ENCODE measurements at places on chromosomes 7 and 10.

GRCh38 chr10:77458986-77459590 is 178.5 kb downstream of the KCNMA1 start:
- no peak for DNase-seq

GRCh38 chr7:147904219-147904576 is 686.4 kb upstream of the C7orf33 start:
- no peak for DNase-seq

DNA sequence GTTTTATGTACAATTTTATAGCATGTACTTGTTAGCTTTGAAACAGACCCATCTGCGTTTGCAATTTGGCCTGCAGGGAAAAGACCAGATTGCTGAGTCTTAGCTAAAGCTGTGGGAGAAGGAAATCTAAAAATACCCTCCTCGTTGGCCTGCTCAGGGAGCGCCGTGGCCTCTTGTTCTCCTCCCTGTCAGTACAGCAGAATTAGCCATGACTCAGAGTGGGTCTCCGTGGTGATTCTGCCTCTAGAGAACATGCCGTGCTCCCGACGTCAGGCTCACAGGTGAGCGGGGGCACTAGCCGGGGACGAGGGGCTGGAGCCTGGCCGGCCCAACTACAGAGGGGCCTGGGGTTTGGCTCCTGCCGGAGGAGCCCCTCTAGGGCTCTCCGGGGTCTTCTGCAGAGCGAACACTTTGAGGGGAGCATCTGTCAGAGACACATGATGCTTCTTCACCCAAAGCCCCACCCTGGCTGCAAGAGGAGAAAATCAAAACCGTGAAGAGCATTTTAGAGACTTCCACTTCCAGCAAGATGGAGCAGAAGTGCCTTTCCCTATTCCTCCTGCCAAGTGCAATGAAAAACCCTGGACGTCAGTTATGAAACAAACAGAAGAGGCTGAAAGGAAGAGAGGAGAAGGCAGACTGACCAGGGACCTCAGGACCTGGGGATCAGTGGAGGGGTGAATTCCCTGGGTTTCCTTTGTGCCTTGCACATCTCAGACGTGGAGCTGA is 98.9 kb downstream of the LHPP start:
- DNase-seq = no peak

DNA sequence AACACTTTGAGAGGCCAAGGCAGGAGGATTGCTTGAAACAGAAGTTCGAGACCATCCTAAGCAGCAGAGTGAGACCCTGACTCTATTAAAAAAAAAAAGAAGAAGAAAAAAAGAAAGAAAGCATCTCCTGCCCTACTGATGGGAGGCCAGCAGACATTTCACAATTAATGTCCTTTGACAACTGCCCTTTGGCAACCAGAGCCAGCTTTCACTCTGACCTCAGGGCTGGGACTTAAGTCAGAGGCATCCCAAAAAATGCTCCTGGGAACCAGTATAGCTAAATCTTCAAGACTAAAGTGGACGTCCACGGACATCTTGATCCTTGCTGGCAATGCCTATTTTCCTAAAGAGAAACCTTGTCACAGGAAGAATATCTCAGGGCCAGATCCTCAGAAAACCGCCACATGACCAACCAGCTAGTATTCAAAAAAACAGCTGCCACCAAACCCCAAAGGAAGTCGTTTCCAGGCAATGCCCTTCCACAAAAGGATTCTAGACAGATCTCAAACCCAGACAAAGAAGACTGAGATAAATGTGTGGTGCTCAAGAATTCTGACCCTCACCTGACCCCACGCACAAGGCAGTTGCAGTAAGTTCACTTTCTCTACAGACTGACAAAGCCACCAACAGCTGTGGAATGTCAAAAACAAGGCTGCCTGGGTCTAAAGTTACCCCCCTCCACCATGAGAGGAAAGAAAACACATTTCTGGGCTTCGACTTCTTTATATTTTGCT is 18.4 kb downstream of the GFRA1 start:
- no peak for DNase-seq

DNA sequence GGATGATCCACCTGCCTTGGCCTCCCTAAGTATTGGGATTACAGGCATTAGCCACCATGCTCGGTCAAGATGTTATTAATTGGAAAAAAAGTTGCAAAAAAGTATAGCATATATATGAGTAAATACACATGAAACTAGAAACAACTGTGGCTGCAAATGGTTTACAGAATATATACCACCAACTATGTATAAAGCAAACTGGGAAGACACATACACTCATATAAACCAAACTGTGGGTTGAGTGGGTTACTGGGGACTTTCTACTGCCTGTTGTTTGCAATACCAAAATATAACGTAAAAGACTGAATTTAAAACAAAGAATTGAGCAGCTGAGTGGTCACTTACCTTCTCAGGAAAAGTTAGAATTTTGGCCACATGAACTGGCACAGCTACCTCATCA is 8.1 kb downstream of the POLR3A start:
- no peak for DNase-seq

GRCh38 chr10:79081353-79082034 is 12.7 kb downstream of the ZMIZ1 start:
- no peak for DNase-seq

All from stimulated activated CD4-positive, alpha-beta T cell treated with anti-CD3 and anti-CD28 coated beads, TNF-alpha, amount 100 ng/mL, for 4 hours (primary cell).